Activated T-helper 1 cell treated with anti-CD3 and anti-CD28 coated beads, Interleukin-2, amount 50 U/mL, for 16 hours (primary cell): ENCODE measurements at places on chromosomes 4 and X.

DNA sequence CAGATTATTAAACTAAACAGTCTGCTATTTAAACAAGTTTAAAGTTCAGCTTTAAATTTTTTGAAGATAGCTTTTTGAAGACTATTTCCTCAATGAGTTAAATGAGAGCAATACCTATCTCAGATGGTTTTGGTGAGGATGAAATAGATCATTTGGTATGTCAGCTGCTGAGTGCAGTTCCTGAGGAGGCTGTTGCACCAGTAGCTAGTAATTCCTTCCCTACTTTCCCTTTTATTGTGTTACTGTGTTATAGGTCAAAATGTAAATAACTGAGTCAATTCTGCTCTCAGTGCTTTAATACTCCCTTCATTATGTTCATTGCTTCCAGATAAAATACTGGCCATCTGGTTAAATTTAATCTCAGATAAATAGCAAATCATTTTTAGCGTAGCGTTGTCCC is 48.6 kb downstream of the BMPR1B start:
- DNase-seq, result no peak

DNA sequence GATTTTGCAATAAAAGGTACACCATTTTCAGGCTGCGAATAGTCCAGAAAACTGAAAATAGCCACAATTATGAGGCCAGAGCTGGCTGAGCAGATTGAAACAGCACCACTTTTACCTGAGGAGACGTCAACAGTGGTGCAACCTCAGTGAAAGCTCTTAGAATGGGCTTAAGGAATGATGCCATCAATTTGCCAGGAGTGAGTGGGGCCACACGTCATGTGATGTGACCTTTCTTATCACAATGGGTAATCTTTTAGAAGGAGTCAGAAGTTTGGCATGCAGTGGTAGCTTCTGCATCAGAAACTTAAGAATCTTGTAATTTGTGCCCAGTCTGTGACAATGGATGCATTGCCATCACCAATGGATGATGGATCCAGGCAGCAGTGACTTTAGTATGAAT is 27.6 kb downstream of the ZNF81 start:
- no peak for DNase-seq

DNA sequence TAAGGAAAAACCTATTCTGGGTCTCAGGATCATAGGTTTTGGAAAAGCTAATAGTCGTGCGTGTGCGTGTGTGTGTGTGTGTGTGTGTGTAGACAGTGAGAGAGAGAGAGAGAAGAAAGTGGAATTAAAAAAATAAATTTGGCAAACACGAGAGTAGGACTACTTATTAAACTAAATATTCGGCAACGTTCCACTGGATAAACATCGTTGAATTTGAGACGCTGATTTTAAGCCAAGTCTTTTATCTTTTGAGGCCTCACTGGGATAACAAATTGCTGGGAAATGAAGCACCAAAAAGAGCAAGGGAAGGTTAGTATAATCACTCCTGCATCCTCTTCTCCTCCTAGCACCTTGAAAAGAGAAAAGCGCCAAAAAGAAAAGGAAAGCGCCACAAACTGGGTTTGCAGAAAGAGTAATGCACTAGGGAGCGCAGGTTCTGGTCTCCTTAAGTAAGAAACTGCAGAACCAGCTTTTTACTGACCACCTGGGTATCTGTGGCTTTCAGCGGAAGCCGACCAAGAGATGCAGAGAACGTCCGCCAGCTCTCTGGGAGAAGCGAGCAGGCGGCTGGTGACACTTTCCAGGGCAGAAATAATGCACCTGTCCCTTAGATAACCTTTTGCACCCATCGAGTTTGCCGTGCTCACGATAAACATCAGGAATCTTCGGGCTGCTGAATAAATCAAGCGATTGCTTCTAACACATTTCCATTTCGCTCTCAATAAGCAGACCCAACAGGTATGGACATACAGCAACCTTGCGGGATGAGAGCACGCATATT is 3.4 kb downstream of the ATOH1 start:
- DNase-seq, result no peak

GRCh38 chr4:113433116-113433515 is 328.4 kb downstream of the CAMK2D start:
- no peak for DNase-seq

DNA sequence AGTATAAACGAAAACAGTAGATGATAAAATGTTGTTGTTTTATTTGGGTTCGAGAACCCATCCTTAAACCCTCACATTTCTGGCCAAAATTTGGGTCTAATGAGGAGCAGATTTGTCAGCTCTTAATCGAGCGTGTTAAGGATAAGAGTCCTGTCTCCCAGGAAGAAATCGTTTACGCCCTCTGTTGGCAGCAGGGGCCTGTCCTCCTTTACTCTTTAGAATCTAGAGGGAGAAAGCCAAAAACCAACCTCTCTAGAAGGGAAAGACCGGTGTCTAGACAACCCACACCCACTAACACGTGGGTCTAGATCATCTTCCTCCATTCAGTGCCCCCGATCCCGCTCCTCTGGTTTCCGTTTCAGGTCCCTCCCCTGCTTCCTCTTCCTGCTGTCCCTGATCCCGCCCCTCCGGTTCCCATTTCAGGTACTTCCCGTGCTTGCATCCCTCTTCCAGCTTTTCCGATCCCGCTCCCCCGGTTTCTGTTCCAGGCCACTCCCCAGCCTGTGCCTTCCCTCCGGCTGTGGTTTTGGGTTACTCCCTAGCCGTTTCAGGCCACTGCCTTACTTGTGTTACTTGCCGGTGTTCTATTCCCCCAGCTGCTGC is 339.1 kb downstream of the PAPSS1 start:
- DNase-seq, result no peak

- no peak for DNase-seq
Observed at GRCh38 chrX:107442914-107443527, 6.4 kb upstream of the FRMPD3 start.

GRCh38 chrX:56025872-56026571 is 206.1 kb upstream of the KLF8 start:
- DNase-seq, result no peak

- DNase-seq, result no peak
Observed at GRCh38 chr4:123699880-123700771, 303.5 kb downstream of the SPRY1 start.

DNA sequence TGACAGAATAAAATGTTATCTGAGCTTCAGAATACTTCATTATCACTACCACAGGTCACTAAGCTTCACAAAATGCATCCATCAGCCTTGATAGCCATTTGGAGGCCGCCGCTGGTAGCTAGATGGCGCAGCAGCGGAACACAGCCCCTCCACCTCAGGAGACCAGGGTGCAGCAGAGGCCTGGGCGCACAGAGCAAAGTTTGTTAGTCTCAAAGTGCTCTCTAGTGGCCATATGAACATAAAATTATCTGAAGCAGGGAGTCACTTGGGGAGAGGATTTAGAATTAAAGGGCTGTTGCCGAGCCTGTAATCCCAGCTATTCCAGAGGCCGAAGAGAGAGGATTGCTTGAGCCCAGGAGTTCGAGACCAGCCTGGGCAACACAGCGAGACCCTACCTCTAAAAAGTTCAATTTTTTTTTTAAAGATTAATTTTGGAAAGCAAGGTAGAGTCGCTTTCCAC is 8.1 kb upstream of the DCTD start:
- DNase-seq, result no peak

DNA sequence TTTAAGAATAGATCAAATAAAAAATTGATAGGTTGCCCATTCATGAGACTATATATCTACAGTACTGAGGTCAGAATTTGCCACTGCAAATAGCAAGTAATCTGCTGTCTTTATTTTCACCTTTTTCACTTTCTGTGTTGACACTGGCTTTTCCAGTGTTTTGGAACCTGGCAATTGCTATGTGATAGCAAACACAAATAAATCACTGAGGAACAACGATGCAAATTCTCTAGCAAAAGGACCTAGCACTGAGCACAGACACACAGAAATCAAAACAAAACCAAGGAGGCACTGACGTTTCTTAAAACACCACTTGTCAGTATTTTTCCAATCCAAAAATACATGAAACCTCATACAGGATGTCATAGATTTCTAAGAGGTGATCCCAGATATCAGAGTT is 210.7 kb downstream of the DHX15 start:
- DNase-seq, result no peak
